ENCODE measurements at places on chromosomes 12 and 14.

- no peak for DNase-seq
These were observed 111.2 kb downstream of the LRIG3 start for GRCh38 chr12:58809064-58809607.

DNA sequence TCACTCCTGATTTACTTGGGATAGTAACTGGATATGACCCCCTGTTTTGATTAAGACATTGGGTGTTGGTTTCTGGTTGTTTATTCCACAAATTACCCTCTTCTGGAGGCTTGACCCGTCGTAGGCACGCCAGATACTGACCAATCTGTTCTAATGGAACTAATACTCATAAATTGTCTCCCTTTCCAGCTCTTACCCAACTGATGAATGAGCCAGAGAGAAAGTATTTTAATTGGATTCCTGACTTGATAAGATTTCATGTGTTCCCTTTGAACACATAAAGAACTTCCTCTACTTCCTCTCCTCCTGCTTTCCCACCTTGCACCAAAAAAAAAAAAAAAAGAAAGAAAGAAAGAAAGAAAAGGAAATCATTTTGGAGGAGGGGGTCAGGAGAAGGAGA, 340.9 kb downstream of the PCNX1 start:
- DNase-seq, result no peak

GRCh38 chr12:131258398-131258797, 304.7 kb downstream of the ADGRD1 start:
- DNase-seq, result no peak

GRCh38 chr12:132070298-132070697, 73.8 kb downstream of the DDX51 start:
- no peak for DNase-seq

DNA sequence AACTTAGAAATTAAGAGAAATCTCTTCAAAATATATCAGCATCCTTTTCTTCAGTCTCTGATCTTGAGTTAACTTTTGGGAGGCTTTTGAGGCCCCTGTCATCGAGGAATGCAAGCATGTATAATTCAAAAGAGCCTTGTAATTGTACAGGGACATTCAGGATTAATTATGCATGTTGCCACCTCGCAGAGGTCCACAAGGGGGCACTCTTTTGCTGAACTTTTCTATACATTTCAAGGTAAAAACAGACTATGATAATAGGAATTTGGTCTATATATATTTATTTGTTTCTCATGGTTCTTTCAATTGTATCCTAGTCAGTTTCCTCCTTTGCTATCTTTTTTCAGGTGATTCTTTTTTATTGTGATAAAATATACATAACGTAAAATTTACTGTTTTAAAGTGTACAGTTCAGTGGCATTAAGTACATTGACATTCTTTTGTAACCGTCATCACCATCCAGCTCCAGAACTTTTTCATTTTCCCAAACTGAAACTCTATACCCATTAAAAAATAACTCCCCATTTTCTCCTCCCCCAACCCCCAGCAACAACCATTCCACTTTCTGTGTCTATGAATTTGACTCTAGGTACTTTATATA, 47.0 kb upstream of the SLC2A13 start:
- peak; percentile 29 for DNase-seq

GRCh38 chr14:102910442-102910841, 12.0 kb upstream of the AMN start:
- DNase-seq, result no peak

DNA sequence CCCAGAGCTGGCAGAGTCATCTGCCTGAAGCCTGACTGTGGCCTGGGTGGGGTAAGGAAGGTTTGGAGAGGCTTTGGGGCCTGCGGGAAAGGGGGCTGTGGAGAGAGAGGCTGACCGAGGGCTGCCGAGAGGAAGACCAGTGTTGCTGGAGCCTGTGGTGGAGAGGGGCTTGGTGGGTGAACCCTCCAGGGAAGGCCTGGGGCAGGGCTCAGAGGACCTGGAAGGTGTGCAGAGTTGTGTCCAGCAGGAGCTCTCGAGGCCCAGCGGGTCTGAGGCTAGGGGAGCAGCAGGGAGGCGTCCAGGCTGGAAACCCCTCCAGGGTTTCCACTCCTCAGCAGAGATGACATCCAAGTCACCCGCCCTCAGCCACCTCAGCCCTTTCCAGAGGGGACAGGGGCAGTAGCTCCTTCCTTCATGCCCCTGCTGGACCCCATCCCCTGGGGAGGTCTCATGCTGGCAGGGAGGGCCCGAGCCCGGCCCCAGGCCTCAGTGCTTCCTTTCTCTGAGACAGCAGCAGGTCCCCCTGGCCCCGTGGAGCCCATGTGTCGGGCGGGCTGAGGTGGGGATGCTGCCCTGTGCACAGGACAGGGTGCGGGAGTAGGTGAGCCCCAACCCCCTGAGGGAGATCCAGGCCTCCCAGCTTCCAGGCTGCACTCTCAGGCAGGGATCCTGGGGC, 8.4 kb downstream of the CEP170B start:
- DNase-seq, result no peak

DNA sequence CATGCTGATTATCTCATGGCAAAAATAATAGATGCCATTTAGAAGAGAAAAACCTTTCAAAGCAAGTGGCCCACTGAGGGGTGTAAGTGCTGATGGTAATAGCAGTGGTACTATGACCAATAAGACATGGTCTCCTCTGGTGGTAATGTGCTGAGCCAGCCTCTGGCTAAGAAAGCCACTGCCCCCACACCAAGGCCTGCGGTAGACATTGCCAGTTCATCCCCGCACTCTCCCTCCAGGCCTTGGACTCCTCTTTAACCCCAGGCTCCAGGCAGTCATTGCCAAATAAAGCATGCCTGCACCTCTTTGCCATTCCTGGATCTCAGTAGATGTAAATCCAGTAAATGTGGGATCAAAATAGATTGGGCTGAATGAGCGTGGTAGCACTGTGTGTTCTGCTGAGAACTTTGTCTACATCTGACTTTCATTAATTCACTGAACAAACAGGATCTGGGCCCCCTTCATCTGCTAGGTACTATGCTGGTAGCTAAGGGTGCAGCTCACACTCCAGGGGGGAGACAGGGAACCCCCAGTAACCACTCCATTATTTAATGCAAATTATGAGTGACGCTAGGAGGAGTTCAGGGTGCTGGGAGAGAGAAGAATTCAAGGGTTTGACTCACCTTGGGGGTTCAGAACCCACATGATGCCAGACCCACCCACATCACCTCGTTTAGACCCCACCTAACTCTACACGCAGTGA, 89.3 kb downstream of the BCL11B start:
- no peak for DNase-seq

DNA sequence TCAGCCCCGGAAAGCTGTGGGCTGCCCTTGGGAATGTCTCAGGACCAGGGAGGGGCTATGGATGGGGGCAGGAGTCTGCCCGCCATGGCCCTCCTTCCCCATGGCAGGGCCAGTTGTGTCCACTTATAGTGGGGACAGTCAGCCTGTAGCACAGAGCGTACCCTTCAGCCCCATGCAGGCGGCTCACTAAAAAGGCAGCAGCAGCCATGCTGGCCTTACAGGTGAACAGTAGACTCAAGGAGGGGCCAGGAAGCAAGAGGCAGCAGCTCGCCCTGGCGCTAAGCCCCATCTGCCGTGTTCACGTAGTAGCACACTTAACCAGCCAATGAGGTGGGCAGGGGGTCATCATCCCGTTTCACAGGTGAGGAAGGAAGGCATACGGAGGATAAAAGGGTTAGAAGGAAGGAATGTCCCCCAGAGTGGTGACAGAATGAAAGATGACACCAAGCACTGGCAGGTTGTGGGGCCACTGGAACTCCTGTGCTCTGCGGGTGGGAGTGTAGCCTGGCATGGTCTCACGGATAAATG, 52.7 kb downstream of the FAM222A start:
- no peak for DNase-seq

DNA sequence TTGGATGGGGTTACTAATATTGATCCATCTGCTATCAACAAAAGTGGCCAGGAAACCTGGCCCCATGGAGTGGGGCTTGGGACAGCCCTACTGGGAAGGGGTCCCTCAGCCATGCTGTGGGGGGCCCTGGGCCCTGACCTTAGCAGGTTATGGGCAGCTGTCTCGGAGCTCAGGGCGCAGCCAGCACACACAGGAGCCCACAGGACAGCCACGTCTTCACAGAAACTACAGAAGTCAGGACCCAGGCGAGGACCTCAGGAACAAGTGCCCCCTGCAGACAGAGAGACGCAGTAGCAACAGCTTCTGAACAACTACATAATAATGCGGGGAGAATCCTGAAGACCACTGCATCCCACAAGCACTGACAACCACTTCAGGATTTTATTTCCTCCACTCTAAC, 11.9 kb upstream of the FKBP11 start:
- DNase-seq, result no peak

DNA sequence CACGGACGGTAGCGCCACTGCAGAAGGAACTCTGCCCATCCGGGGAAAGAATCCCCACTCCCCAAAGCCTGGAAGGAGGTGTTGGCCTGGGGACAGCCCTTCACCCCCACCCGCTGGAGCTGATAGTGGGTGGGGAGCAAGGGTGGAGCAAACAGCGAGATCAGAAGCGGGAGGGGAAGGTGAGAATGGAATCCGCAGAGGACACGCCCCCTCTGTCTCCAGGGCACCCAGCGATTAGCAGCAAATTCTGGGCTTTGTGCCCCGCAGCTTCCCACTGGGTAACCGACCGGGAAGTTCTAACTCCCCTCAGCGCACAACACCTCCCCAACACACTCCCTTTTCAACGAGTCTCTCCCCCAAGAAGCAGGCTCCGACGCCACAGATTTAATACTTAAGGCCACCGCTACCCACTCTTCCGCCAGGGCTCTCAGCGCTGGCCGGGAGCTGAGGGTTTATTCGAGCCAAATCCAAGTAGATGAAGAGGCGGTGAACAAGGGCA, 1.4 kb downstream of the SLC25A29 start:
- no peak for DNase-seq

GRCh38 chr12:56193025-56193578, 3.8 kb upstream of the SMARCC2 start:
- peak; percentile 51 for DNase-seq

GRCh38 chr12:132492522-132492921, 2.6 kb downstream of the FBRSL1 start:
- no peak for DNase-seq

DNA sequence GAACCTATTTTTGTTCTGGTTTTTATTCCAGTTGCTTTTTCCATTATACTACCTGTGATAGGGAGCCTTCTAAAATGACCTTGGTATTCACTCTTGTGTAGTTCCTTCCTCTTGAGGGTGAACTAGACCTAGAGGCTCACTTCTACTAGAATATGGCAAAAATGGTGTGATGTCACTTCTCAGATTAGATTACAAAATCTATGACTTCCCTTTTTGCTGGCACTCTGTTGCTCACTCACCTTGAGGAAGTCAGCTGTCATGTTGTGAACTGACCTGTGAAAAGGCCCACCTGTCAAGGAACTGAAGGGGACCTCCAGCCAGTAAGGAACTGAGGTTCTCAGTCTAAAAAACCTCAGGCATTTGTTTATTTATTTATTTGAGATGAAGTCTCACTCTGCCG, 5.7 kb downstream of the MIPOL1 start:
- no peak for DNase-seq

GRCh38 chr12:11724888-11725311, 75.4 kb downstream of the ETV6 start:
- no peak for DNase-seq

DNA sequence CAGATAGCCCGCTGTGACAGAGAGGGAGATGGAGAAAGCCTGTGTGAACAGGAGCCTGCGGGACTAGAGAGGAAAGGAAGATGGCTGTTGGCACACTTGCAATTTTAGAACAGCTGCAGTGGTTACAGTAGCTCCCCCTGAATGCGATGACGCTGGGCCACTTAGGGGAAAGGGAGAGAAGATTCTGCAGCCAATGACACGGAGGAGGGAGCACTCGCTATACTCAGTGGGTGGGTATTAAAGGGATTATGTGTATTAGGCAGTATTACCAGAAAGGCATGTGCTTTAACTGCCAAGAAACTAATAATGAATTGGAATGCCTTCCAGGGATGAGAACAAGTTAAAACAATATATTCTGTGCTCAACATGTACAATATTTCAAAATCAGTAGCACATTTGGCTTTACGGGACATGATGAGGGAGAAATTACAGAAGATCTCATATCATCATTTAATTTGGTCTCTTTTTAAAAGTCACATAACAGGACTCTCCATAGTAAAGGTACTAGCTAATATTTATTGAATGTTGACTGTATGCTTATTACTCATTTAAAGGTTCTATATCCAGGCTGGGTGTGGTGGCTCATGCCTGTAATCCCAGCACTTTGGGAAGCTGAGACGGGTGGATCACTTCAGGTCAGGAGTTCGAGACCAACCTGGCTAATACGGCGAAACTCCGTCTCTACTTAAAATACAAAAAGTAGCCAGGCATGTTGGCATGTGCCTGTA, 35.9 kb upstream of the FOS start:
- no peak for DNase-seq

- no peak for DNase-seq
These were observed 117.1 kb upstream of the SLC35F4 start for GRCh38 chr14:57982804-57983634.

GRCh38 chr14:89805501-89805900, 149.0 kb downstream of the EFCAB11 start:
- DNase-seq, result no peak

DNA sequence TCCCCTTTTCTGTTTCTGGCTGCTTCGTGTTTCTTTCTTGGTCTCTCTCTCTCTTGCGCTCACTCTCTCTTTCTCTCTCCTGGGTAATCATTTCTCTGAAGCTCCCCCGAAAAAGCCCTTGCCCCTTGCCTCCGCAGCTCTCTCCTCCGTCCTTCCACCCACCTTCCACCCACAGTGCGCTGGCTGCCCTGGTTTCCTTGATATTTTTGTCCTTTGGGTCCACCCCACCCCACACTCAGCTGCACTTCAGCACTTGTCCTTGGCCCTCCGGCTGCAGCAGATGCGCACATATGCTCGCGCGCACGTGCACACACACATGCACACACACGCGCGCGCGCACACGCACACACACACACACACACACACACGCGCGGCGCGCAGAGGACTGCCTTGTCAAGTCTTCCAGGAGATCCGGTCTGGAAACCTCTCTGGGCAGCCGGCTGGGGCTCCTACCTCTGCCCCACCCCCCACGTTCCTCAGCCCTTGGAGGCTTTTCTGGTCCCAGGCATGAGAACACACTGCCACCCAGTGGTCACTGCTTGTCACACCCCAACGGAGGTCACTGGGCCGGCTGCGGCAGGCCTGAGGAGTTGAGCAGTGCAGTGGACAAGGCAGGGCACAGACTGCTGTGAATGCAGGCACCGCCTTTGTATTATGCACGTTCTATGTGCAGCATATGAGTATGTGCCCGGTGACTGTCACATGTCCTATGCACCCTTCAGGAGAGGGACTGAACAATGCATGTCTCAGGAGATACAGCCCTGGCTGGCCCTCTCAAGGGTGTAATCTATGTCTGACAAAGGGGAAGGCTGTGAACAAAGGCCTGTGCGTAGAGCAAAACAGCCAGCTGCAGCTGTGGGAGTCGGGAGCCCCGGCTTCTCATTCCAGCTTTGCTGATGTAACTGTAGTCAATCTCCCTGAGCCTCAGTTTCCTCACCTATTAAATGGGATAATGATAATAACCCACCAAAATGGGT, 6.5 kb downstream of the LAG3 start:
- peak; percentile 85 for DNase-seq

Data from stimulated activated naive CD4-positive, alpha-beta T cell treated with Interleukin-2 at 50 U/mL for 16 hours (primary cell).